Immature natural killer cell (primary cell): ENCODE measurements at places on chromosomes 2 and 18. TPM values are rescaled to one million over a fixed set of nuclear protein-coding genes. Genes with fewer than 3 reads are reported as not detected.

Gene INSIG2
- polyA plus RNA-seq = 19.1 TPM

Gene SLC16A14
- polyA plus RNA-seq = 0.15 TPM

Gene SOX11
- polyA plus RNA-seq = not detected

Gene LINC00305
- not detected for polyA plus RNA-seq

Gene ATIC
- 106 TPM for polyA plus RNA-seq

Gene ALK
- polyA plus RNA-seq = not detected

Gene BIN1
- polyA plus RNA-seq = 167 TPM

Gene ATP8B1
- polyA plus RNA-seq = 0.55 TPM

Gene KLHL41
- polyA plus RNA-seq = not detected

DNA sequence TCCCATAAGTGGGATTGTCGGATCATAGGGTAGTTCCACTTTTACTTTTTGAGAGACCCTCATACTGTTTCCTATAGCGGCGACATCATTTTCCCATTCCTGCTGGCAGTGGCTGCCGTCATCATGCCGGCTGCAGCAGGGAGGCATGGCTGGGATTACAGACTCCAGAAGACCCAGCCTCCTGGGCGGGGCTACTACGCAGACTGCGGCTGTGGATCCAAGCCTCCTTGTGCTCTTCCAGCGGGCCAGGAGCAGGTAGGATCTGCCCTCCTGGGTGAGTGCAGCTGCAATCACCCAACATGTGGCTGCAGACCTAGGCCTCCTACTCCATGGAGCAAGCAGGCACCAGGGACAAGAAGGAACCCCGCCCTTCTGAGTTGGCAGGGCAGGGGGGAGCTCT is 359.2 kb downstream of the GALR1 start:
- no peak overlapping the region for H3K27ac ChIP-seq
- no peaks in the 10 kb centered on the region for H3K4me1 ChIP-seq
- H3K27me3 ChIP-seq = no peaks in the 10 kb centered on the region
- DNase-seq = no peak
- no peak overlapping the region for H3K4me3 ChIP-seq

DNA sequence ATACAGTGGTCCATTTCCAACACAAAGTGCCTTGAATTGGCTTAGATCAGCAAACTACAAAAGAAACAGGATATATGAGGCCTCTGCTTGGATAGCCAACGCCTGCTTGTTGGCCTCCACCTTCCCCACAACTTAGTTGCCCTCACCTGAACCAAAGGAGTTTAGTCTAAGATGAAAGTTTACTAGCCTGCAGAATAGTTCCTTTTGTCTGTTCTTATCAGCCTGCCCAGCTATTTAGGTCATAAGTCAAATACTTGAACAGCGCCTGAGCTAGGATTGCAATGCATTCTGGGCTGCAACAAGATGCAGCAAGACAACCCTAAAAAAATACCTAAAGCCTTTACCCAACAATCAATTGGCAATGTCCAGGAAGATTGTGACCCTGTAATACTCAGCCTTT is 13.1 kb upstream of the EPG5 start:
- no peak overlapping the region for H3K27ac ChIP-seq
- H3K36me3 ChIP-seq = peaks cover 8% of the 10 kb centered on the region
- no peaks in the 10 kb centered on the region for H3K4me1 ChIP-seq
- DNase-seq = no peak

DNA sequence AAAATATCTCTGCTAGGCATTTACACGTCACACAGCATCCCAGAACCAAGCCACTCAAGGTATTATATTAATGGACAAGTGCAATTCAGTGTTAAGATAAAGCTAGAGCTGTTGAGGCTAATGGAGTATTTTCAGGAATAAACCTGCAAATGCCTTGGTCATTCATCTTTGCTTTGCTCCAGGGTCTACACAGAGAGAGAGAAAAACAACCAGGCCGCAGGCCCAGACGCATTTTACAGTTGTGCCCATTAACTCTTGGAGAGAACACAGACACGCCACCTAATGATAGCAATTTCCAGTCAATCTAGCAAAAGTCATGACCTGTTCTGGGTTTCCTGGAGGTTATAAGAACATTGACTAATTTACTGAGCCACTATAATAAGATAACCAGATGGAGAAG is 829.3 kb downstream of the LRRTM4 start:
- H3K27ac ChIP-seq = no peak overlapping the region
- no peaks in the 10 kb centered on the region for H3K27me3 ChIP-seq
- H3K4me3 ChIP-seq = no peak overlapping the region
- DNase-seq = no peak
- no peaks in the 10 kb centered on the region for H3K36me3 ChIP-seq
- H3K4me1 ChIP-seq = no peaks in the 10 kb centered on the region

GRCh38 chr2:44941551-44942234 is at the start of gene SIX3:
Gene SIX3 (plus strand): TSS chr2:44941702. CDS start chr2:44942105, 403 bp downstream.
- peaks cover 44% of the 10 kb centered on the region for H3K27me3 ChIP-seq
- peak; percentile 14 for DNase-seq
- H3K36me3 ChIP-seq = no peaks in the 10 kb centered on the region
- no peak within 1 kb of the TSS for H3K27ac ChIP-seq

DNA sequence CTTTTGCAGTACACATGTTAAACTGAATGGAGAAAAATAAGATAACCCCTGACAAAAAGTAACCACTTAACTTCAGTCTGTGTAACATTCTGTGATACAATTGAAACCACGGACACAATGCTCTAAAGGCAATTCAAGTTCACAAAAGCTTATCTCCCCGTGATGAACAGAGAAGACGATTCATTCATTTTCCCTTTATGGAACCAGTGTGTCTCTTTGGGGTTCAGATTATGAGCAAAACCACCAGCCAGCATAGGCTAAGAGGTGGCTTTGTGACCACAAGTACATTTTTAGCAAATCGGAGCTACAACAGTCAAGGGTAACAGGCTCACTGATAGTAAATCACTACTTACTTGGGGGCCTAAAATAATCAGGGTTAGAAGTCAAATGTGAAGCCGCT is 120.6 kb upstream of the SMAD7 start:
- H3K4me1 ChIP-seq = peaks cover 21% of the 10 kb centered on the region
- H3K27me3 ChIP-seq = no peaks in the 10 kb centered on the region
- no peak for DNase-seq
- H3K27ac ChIP-seq = no peak overlapping the region
- peaks cover 8% of the 10 kb centered on the region for H3K36me3 ChIP-seq

GRCh38 chr18:49668574-49669275 is 106.9 kb downstream of the LIPG start:
- peaks cover 3% of the 10 kb centered on the region for H3K36me3 ChIP-seq
- no peak overlapping the region for H3K27ac ChIP-seq
- peaks cover 2% of the 10 kb centered on the region for H3K27me3 ChIP-seq
- DNase-seq = no peak
- H3K4me3 ChIP-seq = no peak overlapping the region

DNA sequence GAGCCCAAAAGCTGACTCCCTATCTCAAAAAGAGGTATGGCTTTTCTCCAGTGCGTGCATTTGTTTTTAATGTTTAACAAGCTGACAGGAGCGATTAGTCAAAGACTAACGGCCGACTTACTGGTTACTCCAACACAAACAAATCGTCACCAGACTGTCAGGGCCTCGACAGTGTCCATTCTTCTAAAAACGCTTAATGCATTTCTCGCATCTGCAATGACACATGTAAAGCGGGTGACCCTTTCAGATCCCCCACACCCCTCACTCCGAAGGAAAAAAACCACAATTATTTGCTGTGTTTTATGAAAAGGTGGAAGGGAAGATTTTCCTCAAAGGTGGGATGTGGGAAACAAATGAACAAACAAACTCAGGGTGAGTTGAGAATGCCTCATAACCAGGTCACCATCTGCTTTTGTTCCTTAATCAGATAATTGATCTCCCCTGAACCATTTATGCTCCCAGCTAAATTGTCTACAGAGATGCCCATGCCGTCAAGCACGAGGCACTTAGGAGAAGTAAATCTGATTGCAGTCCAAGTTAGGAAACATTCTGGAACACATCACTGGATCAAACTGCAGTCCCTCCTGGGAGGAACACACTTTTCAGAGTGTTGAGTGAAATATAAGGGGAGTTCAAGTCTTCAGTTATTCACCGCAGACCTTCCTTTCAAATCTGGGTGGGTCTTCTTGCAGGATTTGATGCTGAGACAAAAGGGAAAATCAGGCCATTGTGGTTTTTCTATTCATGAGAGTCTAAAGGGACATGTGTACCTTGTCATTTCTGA is 340.8 kb downstream of the CMPK2 start:
- H3K4me3 ChIP-seq = no peak overlapping the region
- H3K27me3 ChIP-seq = no peaks in the 10 kb centered on the region
- no peaks in the 10 kb centered on the region for H3K36me3 ChIP-seq
- H3K27ac ChIP-seq = no peak overlapping the region
- DNase-seq = no peak

GRCh38 chr2:232721261-232721660 is 24.1 kb downstream of the GIGYF2 start:
- peaks cover 13% of the 10 kb centered on the region for H3K36me3 ChIP-seq
- peak overlapping the region; percentile 61 for H3K4me3 ChIP-seq
- peak overlapping the region; percentile 83 for H3K27ac ChIP-seq
- no peaks in the 10 kb centered on the region for H3K27me3 ChIP-seq
- peaks cover 50% of the 10 kb centered on the region for H3K4me1 ChIP-seq

DNA sequence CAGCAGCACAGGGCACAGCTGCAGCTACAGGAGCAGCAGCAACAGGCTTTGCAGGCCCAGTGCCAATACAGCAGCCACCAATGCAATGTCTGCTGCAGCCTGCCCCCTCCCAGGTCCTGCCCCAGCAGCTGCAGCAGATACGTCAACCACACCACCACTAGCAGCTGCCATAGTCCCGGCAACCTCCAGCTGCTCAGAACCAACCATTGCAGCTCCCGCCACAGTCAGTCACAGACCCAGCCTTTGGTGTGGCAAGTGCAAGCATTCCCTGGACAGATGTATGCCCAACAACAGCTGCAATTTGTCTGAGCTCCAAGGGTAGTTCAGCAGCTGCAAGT is 53.3 kb upstream of the TUBA3E start:
- no peaks in the 10 kb centered on the region for H3K36me3 ChIP-seq
- no peak overlapping the region for H3K27ac ChIP-seq
- no peak for DNase-seq
- H3K4me1 ChIP-seq = no peaks in the 10 kb centered on the region
- no peak overlapping the region for H3K4me3 ChIP-seq

- no peak for DNase-seq
- peaks cover 31% of the 10 kb centered on the region for H3K36me3 ChIP-seq
- peaks cover 12% of the 10 kb centered on the region for H3K4me1 ChIP-seq
- H3K4me3 ChIP-seq = no peak overlapping the region
Measured at GRCh38 chr2:10444463-10444862, 3.7 kb downstream of the ODC1 start.

GRCh38 chr18:11322716-11323115 is 173.3 kb upstream of the PIEZO2 start:
- H3K27me3 ChIP-seq = no peaks in the 10 kb centered on the region
- H3K4me1 ChIP-seq = no peaks in the 10 kb centered on the region

- no peak for DNase-seq
- no peak overlapping the region for H3K4me3 ChIP-seq
- no peaks in the 10 kb centered on the region for H3K27me3 ChIP-seq
- no peaks in the 10 kb centered on the region for H3K4me1 ChIP-seq
Measured at GRCh38 chr2:157771234-157771633, 104.9 kb downstream of the ACVR1 start.

DNA sequence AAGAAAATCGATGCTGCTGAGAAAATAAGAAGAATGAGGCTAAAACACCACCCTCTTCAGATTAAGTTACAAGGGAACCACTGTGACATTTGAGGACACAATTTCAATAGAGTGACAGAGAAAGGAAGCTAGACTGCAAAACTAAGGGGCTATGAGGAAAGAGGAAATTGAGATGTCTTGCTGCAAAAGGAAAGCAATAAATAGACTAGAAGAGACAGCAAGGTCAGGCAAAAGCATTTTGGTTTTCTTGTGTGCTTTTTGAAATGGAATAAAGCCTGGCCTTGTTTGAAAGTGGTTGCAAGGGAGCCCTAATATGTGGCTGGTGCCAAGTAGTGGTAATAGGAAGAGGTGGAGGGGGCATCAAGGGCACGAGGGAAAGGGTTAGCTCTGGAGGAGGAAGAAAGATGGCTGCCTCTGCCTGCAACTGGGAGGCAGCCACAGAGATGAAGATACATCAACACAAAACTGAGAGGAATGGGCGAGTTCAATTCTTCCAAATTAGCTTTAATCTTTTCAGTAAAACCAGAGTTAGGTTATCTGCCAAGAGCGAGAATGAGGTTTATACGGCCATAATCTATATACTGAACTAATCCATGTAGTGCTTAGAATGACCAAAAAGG is 1.2 kb upstream of the MRO start:
- H3K4me3 ChIP-seq = no peak overlapping the region
- no peaks in the 10 kb centered on the region for H3K4me1 ChIP-seq
- no peak for DNase-seq
- no peaks in the 10 kb centered on the region for H3K36me3 ChIP-seq

DNA sequence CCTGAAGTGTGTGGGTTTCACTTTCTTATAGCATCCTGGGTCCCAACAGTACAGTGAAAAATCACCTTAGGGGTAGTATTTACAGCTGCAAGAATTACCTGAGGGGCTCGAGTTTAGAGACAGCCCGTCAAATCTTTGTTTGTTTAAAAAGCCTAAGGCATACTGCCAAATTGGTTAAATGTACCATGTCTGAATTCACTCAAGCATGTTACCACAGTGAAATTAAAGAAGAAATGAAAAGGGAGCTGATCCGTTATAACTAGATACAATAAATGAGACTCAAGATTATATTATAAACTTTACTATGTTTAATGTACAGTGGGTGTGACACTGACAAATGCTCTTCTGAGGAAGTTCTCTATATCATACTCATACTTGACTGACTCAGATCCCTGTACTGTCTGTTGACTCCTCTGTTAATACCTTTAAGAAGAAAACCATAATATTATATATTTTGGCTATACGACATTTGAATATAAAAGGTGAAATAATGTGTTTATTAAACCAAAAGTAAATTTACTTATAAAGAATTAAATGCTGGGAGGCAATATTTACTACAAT is 107.3 kb downstream of the TMEFF2 start:
- peaks cover under 1% of the 10 kb centered on the region for H3K27me3 ChIP-seq
- no peak overlapping the region for H3K4me3 ChIP-seq
- H3K4me1 ChIP-seq = no peaks in the 10 kb centered on the region
- DNase-seq = no peak
- H3K36me3 ChIP-seq = no peaks in the 10 kb centered on the region
- no peak overlapping the region for H3K27ac ChIP-seq

DNA sequence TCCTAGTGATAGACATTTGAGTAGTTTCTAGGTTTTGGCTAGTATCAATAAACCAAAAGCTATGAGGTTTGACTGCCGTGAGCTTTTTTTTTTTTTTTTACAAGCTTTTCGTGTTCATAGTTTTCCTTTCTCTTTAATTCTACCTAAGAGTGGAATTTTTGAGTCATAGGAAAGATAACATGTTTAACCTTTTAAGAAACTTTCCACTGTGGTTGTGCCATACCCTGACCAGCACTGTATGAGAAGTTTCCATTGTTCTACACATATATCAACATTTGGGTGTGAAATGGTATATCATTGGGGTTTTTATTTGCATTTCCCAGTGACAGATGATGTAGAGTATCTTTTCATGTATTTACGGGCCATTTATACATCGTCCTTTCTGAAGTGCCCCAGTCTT is 31.7 kb downstream of the UBE2F start:
- peak overlapping the region; percentile 92 for H3K4me3 ChIP-seq
- peak; percentile 68 for DNase-seq
- peaks cover 86% of the 10 kb centered on the region for H3K4me1 ChIP-seq
- H3K27ac ChIP-seq = peak overlapping the region; percentile 90
- H3K27me3 ChIP-seq = peaks cover 11% of the 10 kb centered on the region
- peaks cover 20% of the 10 kb centered on the region for H3K36me3 ChIP-seq
